ENCODE measurements at places on chromosomes 16 and 17. TPM values are rescaled to one million over a fixed set of nuclear protein-coding genes. Genes with fewer than 3 reads are reported as not detected.

Gene MYBBP1A
- 42.9 TPM for total RNA-seq

Gene AATK
- total RNA-seq: 0.56 TPM

Gene DDX28
- 12.1 TPM for total RNA-seq

Gene CCT6B
- 0.96 TPM for total RNA-seq

Gene EFCAB5
- total RNA-seq: not detected

Gene NACA2
- total RNA-seq: not detected

Gene GGT6
- total RNA-seq: 41.6 TPM

Gene ARL5C
- not detected for total RNA-seq

Gene MMP2
- total RNA-seq: 18.5 TPM

Gene HSPB9
- not detected for total RNA-seq

Gene ASB16
- not detected for total RNA-seq

Gene FOXN1
- total RNA-seq: 14.8 TPM

Gene IL21R
- 0.56 TPM for total RNA-seq

Gene AIPL1
- total RNA-seq: not detected

Gene ENPP7
- total RNA-seq: not detected

Gene SLC38A8
- not detected for total RNA-seq

Gene CHAD
- total RNA-seq: not detected

DNA sequence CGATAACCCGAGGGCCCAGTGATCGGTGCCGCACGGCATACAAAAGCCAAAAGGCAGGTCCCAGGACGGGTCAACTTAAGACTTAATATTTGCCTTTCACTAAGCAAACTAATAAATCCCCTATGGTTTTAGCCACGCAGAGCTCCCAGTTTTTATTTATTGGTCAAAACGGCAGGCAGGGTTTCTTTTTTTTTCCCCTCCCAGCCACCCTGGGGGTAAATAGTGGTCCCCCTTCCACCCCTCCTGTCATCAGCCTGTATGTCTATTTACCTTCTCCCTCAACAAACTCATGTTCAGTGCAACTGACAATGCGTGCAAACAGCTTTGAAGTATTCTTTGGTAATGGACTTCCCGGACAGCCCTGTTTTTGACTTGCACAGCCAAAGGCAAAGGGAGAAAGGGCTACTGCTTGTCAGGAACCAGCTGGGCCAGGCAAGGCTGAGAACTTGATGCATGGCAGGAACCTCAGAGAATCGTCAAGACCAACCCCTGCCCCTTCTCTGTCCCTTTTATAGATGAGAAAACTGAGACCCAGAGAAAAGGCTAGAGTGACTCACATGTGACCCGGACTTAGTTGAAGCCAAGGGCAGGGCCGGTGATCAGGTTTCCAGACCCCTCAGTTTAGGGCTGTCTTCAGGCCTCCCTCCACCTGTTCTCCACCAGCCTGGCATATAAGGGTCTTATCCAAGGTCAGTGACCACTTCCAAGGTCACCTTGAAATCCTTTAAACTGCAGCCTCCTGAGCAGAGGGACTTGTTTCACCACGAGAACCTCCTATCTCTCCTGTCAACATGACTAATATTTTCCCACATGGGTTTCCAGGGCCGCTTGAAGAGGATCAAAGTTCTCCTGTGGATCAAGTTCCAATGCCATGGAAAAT lies 279.0 kb downstream of the SOX9 start:
- no peak for ATAC-seq

DNA sequence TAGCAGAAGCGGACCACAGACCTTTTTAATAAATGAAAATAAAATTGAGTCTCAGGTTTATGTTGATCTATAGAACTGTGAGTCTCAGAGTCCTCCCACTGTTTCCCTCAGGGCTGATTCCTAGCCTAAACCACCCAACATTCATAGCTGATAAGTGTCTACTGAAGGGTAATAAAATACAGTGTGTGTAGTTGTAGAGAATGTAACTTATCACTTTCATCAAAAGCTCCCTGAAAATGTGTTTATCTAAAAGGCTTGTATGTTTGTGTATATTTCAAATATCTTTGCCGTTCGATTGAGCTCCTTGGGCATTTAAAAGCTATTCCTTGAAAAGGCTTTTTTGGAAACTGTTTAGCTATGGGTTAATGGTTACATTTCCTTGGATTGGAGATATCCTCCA lies 740.3 kb upstream of the SOX9 start:
- ATAC-seq: no peak

DNA sequence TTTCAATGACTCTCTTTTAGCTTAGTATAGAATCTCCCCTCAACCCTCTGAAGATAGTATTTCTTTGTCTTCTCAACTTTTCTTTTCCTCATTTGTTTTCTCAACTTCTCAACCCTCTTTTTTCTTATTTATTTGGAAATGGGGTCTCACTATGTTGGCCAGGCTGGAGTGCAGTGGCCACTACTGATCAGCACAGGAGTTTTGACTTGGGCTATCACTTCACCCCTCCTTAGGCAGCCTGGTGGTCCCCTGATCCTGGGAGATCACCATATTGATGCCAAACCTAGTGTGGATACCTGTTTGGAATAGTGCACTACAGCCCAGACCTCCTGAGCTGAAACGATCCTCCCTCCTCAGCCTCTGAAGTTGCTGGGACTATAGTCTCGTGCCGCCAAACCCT lies 79.8 kb downstream of the PITPNC1 start:
- no peak for ATAC-seq

DNA sequence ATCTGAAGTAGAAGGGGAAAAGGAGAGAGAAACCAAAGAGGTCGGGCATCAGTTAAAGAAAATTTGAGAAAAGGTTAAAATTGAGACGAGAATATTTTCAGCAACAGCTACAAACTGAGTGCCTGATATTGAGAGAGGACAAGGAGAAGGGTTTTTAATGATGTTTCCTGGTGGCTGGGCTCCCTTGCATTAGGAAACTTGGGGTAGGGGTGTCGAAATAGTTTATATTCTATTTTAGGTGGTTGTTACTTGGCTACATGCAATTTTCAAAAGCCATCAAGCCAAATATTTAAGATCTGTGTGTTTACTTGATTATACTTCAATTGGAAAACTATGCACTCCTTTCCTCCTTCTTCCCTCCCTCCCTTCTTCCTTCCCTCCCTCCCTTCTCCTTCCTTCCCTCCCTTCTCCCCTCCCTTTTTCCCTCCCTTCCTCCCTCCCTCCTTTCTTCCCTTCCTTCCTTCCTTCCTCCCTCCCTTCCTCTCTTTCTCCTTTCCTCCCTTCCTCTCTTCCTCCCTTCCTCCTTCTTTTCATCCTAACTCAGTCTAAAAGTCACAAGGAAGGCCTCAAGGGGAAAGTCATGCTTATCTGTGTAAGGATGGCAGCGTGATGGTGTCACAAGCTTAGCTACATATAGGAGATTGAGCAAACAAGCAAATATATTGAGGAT lies 1.8 kb upstream of the APOH start:
- ATAC-seq: no peak

GRCh38 chr16:88469615-88470395 lies 16.7 kb downstream of the ZFPM1 start:
- no peak for ATAC-seq

DNA sequence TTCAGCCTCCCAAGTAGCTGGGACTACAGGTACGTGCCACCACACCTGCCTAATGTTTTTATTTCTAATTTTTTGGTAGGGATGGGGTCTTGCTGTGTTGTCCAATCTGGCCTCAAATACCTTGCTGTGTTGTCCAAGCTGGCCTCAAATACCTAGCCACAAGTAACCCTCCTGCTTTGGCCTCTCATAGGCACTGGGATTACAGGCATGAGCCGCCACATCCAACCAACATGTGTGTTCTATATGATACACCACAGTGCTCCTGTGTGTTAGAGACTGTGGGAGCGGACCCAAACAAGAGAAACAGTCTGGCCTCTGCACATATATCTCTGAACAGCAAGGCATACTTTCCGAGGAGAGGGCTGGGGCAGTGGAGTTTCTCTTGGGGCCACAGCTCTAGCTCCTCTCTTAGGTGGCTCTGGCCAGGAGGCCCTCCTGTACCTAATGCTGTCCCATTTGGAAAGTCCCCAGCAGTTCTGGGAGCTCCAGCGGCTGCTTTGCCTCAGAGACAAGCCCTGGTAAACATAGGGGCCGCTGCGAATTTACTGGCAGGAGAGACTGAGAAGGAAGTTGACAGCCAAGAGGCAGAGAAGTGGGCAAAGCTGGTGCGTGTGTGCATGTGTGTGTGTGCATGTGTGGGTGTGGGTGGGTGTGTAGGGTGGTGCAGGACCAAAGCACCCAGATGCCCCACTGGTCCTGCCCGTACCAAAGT lies 95.0 kb downstream of the RAB11FIP4 start:
- no peak for ATAC-seq

DNA sequence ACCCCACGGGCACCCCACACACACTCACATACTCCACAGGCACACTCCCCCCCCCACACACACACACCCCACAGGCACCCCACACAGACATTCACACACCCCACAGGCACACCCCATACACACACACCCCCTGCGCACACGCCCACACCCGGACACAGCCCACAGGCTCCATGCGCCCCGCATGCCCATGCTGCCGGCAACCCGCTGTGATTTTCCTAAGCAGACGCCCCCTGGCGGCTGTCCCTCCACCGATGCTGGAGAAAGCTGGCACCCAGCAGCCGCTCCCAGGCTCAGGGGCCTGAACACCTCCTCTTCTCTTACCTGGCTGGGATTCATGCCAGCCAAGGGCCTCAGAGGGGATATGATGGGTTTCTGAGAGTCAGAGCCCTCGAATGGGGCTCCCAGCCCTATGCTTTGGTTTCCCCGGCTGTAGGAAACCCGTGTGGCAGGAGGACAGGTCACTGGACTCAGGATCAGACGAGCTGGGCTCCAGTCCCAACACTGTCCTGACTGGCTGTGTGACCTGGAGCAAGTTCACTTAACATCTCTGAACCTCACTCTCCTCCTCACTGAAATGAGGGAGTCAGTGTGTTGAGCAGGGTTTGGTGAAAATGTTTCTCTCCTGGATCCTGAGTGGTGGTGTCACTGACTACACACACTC lies 19.6 kb upstream of the TNFRSF13B start:
- ATAC-seq: peak; percentile 63

- ATAC-seq: no peak
Measured at GRCh38 chr16:49918257-49918656, 62.3 kb upstream of the ZNF423 start.

DNA sequence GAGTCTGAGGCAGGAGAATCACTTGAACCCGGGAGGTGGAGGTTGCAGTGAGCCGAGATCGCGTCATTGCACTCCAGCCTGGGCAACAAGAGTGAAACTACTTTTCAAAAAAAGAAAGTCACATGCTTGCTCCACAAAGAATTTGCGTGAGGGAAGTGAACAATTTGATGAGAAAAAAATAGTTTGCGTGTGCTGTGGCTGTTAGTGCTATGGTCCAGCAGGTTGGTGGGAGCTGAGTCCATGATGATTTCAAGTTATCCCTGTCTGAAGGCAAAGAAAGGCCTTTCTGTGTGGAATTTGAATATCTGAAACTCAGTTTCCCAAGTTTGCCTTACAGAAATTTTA lies 21.0 kb downstream of the PRCD start:
- ATAC-seq: no peak

DNA sequence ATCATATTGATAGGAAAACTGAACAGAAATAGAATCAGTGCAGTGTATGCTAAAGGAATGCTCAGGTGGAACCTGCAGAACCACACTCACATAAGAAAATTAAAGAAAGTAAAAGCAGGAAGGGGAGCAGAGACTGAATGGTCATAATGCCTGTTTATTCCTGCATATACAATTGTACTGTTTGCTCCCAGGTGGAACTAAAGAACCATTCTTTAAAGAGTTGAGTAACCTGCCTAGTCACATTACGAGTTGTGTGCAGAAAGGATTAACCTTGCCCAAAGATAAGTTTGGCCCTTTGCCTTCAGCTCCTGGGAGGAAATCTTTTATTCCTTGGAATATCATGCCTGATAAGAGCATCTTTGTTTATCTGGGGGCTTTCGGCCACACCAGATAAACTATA lies 434.7 kb downstream of the KIF2B start:
- ATAC-seq: peak; percentile 90

DNA sequence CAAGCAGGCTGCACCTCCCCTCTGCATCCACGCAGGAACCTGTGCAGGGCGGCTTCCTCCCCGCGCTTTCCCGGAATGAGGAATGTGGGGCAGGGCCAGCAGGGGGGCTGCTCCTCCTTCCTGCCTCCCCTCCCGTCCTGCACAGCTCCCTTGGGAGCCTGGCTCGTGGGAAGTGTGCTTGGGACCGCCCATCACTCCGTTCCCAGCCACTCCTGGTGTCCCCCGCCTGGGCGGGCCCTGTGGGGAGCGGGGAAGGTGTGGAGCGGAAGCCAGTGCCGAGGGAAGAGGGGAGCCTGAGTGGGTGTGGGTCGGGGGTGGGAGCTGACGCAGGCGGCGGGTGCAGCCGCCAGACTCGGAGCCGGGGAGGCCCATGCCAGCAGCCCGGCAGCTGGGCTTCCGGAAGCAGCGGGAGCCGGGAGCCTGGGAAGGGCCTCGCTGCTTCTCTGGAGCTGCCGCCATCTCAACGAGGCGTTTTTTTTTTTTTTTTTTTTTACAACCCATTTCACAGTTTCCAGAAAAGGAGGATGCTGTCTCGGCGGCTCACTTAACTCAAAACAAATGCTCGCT lies 24.1 kb downstream of the BAHCC1 start:
- ATAC-seq: peak; percentile 65

DNA sequence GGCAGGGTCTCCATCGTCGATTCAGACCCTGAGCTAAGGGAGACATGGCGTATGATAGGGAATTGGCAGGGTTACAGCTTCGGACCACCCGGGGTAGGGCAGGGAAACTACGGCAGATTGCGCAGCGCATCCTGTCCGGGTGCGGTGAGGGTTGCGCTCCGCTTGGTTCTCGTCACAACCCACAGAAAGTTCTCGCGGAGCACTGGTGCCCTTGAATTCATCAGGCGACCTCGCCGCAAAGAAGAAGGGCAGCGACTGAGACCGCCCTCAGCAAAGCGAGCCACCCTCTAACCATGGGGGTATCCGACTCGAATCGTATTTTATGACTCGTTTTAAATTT lies 1.2 kb downstream of the HS3ST3B1 start:
- ATAC-seq: no peak

DNA sequence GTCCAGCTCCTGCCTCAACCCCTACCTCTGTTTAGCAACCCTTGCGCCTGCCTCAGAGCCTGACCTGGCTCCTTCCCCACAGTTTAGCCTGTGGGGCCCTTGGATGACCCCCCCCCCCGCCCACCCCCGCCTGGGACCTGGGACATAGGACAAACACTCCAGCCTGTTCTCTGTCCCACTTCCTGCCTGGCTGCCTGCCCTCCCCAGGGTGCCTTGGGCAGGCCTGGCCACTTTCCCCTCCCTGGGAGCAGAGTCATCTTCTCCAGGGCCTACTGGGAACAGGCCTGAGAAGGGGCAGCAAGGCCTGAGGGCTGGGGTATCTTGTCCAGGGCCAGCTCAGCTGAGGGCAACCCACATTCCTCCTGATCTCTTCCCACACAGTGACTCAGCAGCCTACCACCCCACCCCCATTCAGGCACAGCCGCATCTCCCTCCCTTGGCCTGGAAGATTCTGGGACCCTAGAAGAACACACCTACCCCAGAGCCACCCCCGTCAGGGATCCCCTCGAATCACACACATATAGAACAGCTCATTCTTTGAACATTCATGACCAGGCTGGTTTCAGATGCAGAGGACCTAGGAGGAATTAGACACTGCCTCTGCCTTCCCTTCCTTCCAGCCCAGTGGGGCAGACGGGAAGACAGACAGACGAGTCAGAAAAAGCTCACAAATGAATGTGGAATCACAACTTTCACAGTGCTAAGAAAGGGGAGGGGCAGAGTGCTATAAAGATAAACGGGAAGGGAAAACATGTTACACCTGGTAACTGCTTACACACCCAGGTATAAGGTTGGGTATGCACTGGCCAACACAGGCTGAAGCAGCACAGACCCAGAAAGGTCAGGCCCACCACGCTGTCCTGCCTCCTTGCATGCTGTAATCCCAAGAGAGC lies 6.0 kb downstream of the FHOD1 start:
- ATAC-seq: peak; percentile 24

Data from esophagus mucosa (tissue), 1 donor.